ENCODE measurements at places on chromosomes 12 and 14.

DNA sequence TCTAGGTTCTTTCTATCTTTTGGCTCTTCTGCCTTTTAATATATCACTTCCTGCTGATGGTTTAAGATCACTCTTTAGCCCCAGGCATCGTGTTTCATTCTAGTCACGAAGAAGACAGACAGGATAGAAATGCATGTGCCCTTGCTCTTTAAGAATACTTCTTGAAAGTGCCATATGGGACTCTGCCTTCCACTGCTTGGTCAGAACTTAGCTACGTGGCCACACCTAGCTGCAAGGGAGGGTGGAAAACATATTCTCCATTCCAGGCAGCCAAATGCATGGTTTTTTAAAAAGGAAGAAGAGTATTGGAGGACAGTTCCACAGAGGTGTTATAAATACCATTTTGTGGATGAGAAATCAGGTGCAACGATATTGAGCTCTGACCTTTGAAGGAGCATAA lies 143.3 kb downstream of the KLRB1 start:
- no peak for DNase-seq

DNA sequence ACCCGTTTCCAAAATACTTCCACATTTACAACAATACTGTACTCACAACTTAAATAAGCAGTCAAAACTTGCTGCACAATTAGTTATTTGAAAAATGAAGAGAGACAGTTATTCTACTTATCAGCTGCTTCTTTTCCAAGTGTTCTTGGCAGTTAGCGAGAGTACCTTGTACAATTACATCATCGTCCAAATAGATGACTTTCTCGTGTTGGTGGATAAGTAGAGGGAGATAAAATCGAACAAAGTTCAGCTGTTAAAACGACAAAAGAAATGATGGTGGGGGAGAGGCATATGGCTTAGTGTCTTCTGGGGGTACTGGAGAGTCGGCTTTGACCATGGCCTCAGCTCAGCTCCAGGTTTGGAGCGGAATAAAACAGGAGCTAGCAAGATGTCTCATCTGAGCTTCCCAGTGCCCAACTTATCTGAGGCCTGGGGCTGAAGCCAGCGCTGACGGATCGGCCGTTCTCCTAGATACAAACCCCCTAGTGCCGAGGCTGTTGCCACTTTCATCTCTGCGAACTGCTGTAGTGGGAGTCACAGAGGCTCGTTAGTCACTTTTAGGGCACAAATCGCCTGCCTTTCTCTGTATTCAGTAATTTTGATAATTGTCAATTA lies 31.7 kb downstream of the TDG start:
- no peak for DNase-seq

GRCh38 chr12:4849795-4850345 lies 59.8 kb upstream of the KCNA1 start:
- DNase-seq = no peak

DNA sequence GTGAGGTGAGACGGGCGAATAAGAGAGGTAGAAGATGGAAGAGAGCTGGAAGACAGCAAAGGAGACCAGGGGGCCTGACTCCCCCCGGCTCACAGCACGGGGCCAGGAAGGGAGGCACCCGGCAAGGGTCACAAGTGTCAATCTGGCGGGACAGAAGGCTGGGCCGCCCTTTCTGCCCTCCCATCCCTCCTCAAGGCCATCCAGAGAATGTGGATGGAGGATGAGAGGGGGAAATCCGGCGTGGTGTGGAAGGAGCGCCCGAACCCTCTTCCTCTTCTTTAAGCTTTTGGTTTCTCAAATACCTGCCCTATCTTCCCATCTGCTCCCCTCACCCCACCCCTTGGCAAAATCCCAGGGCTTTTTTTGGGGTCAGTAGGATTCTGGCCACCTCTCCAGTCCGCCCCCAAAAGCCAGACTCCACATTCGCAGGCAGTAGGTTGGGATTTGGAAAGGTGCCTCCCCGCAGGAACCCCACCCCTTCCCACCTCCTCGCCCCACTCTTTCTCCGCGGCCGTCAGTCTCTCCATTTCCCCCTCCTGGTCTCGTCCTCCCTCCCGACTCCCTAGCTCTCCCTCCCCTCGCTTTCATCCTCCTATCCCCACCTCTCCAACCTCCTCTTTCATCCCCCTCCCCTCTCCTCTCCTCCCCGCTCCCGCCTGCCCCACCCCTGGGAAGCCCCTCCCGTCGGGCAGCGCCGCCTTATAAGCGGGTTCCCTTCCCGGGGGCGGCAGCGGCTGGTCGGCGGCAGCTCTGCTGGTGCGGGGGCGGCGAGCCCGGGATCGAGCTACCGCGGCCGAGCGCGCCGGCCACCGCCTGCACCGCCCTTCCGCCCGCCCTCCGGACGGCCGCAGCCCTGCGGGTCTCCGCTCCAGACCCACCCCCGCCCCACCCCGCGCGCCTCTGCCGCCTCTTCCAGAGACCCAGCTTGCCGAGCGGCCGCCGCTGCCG lies at the start of gene PTMS:
PTMS (plus strand) TSS at position 730 of the 948 bp plus-strand sequence. CDS start 343 bp downstream, outside the sequence.
- peak; percentile 57 for DNase-seq

DNA sequence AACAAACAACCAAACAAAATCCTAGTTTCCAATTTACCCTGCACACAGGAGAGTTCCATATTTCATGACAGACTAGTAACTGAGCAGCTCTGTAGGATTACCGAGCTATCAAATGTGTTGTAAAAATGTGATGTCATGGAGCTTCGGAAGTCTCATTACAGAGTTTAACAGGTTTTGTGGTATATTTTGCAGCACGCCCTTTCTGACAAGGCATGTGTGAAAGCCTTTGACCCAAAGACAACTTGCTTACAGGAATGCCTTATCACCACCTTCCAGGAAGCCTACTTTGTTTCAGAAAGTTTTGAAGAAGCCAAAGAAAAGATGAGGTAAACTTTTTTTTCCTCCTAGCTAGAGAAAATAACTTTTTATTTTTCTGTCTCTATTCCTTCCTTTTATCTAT lies 92.4 kb downstream of the TPH2 start:
- DNase-seq = no peak

DNA sequence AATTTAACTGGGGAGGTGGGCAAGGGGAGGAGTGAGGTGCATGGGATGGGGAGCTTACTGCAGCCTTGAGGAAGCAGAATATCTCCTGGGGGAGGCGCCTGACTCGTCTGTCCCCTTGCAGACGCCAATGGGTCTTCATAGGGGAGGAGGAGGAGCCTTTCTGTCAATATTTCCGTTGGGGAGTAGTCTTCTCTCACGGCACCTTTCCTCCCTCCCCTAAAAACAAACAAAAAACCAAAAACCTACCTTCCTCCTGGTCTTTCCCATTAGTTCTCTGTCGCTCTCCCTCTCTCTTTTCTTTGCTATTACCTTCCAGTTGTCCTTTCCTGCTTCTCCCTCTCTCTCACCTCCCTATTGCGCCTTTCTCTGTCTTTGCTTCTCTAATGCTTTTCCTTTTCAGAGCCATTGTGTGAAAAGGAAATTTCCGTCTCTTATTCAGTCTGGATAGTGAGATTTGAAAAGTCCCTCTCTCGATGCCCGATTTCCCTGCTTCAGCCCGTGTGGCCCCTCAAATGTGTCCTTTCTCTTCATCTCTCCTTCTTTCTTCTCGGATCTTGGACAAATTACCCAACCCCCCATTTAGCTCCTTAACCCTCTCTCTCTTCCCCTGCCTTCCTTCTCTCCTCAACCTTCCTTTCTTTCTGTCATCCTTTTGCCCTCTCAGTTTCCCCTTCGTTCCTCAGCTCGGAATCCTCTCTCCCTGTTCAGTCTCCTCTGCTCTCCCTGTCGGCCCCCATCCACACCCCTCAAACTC lies 5.9 kb downstream of the GPR84 start:
- no peak for DNase-seq

DNA sequence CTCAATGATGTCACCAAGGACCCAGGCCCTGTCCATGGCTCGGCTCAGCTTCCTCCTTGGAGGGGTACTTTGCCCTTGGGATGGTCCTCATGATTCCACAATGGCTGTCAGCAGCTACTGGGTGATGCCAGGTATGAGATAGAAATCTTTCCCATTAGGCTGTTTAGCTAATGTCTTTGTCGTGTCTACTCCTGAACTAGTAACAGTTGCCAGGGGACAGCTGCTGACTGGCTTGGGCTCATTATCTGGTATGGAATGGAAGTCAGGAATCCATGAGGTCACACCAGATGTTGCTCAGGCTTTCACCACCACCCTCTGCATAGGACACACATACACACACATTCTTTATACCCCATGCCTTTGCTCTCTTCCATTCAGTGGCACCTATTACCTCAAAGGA lies 9.2 kb downstream of the PRPH start:
- DNase-seq = peak; percentile 31

DNA sequence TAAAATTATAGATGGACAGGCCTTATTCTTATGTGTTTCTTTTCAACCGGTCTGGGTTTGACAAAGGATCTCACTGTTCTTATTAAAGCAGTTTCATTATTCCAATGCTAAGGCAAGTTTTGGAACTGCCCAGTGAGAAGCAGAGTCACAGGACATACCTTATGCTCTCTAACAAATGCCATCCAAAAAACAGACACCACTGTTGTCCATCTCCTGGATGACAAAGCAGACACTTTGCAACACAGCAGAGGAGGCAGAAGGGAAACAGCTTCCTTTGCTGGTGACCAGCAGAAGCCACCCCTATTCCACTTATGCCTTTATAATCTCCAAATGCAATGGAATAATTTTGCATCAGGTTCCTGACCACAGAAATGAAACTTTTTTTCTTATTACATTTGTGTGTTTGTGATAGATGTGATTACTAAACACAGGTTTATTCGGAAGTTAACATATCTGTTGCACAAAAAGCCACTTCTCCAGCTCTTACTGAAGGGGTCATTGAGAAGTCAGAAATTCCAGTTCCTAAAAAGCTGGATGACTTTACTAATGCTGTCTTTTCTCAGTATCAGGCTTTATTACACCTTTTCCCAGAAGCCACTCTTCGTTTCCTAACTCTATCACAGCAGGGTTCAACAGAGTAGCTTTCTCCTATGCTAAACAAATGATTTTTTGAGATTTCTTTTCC lies 115.6 kb downstream of the BTG1 start:
- DNase-seq = no peak

DNA sequence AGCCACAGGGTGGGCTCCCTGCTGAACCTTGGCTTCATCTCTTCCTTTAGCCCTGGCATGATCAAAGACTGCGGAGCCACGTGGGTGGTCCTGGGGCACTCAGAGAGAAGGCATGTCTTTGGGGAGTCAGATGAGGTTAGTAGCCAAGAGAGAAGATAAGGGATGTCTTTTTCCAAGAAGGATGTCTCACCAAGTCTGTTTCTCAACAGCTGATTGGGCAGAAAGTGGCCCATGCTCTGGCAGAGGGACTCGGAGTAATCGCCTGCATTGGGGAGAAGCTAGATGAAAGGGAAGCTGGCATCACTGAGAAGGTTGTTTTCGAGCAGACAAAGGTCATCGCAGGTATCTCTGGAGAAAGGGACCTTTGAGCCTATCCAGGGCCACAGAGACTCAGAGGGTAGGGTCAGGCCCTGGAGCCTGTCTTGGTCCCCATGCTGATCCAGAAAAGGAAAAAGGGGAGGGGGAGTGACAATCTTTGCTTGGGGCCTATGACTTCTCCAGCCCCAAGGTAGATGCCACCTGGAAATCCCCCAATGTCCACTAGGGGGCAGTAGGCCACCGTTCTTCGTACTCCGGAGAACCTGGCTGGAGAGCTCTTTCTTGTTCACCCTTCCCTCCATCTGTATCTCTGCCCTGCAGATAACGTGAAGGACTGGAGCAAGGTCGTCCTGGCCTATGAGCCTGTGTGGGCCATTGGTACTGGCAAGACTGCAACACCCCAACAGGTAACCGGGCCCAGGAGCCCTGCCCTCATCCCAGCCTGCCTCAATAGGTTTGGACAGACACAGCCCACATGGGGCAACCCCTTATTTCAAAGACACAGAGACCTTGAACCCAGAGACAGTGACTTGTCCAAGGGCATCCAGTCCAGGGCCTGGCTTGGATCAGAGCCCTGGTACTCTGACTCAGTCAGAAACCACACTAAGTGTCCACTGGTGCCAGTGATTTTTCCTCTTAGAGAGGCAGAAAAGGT lies 2.0 kb downstream of the TPI1 start:
- DNase-seq = no peak

- DNase-seq = no peak
Observed at GRCh38 chr14:101355284-101355683, 206.0 kb upstream of the DIO3 start.

- DNase-seq = no peak
Observed at GRCh38 chr14:77663293-77663692, 44.5 kb downstream of the ALKBH1 start.

DNA sequence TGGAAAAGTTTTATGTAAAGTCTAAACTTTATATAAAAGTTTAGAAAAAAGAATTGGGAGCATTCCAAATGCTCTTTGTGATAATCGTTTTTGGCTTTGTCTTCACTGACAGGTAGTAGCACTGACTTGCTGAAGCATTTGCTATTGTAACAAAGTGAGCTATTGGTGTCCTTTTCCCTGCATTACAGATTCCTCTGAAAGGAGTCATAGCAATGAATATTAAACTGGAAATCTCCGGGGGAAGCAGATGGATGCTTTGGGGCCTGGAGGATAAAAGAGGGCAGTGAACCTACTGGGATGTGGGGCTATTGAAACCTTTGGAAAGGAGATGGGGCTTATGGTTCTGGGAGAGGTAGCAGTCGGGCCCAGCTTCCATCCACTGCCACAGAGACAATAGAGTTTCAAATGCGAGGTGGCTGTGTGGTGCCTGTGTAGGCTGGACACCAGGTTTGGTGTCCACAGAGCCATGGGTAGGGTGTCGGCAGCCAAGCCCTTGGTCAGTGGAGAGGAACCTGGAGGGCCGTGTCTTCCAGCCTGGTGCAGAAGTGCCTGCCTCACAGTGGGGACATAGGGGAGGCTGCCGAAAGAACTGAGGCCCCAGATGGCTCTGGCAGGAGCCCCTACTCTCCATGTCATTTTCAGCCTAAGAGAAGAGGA lies 10.1 kb downstream of the GSG1 start:
- no peak for DNase-seq

- DNase-seq = peak; percentile 42
Observed at GRCh38 chr12:54431911-54432814, 13.1 kb upstream of the ITGA5 start.

DNA sequence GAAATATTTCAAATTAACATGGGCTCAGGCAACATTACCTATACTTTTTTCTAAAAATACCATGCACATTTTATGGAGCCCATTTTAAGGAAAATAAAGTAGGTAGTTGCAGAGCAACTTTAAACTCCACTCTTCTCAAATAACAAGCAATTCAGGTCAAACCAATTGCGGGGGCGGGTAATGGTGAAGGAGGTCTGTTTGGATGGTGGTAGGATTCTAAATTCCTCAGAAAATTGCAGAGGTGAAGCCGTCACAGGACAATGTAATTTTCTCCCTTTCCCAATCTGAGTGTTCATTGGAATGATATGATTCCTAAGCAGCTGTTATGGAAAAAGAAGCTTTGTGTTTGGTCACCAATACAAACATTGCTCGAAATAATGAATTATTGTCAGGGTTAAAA lies 11.6 kb downstream of the PKP2 start:
- DNase-seq = no peak

- no peak for DNase-seq
Observed at GRCh38 chr14:105187116-105187515, 6.0 kb upstream of the NUDT14 start.

DNA sequence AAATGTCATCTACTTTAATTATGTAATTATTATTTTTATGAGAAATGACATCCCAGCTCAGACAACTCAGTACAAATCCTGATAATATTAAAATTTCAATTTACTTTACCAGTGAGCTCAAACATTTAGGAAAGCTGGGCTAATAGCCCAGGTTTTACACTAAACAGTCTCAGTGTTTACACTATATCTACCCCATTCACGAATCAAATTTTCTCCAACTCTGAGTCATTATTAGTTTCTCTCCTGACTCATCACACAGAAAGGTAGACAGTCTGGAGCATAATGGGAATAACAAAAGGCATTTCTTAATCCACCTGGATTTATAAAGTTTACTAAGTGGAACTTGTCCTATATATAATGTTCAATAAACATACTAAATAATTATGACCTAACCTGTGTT lies 5.7 kb downstream of the PAWR start:
- no peak for DNase-seq

- DNase-seq = no peak
Observed at GRCh38 chr12:46945591-46945990, 119.8 kb upstream of the SLC38A4 start.

All from AG09309 (cell line).